ENCODE measurements at places on chromosomes 1 and 21.

DNA sequence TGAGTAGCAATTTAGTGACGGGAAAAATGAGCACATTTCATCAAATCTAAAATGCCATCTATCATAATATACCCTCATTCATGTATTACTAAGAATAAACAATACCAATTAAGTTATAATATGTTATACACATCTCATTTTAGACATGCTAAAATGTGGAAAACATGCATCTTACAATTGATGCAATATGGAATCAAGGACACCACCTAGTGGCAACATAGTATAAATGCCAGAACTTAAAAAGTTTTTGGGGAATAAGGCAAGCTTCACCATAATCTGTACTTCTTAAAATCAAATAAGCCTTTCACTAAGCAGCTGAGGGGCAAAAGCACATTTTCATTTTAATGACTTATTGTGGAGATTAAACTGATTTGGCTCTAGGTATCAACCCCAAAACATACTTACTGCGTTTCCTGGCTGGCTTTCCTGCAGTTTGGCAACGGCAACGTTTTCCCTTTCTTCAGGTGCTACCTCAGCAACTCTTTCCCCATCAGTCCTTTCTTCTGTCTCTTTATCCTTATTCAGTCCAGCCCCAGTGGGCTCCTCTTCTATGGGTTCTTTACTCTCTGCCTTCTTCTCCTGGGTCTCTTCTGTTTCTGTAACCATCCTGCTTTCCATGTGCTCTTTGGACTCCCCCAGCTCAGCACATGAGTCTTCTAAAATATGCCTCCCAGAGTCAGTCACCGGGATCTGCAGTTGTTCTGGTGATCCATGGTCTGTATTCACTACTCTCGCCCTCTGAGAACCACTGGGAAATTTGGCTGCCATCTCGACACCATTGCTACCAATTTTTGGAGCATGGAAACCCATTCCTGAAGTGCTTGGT, 11.4 kb downstream of the SDE2 start:
- no peak for DNase-seq

- no peak for DNase-seq
Observed at GRCh38 chr1:22329148-22329515, 122.5 kb upstream of the ZBTB40 start.

DNA sequence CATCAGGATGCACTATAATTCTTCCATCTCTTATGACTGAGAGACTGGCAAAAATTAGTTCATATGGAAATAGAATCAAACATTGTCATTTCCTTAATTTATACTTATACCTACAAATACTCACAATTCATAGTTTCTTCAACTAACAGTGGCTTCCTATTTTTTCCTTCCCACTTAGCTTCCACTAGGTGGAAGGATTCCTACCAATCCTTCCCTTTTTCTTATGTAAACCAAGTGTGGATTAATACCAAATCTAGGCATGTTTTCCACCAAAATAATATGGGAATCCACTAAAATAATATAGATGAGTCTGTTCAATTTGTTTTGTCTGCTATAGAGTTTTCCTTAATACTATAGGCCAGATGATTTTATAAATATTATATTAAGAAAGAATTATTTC, 1537.1 kb downstream of the PLA2G4A start:
- DNase-seq: no peak

DNA sequence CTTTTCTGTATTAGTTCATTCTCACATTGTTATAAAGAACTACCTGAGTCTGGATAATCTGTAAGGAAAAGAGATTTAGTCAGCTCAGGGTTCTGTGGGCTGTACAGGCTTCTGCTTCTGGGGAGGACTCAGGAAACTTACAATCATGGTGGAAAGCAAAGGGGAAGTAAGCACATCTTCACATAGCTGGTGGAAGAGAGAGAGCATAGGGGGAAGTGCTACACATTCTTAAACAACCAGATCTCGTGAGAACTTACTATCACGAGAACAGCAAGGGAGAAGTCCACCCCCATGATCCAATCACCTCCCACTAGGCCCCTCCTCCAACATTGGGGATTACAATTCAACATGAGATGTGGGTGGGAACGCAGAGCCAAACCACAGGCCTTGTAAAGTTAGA, 37.9 kb upstream of the AHCTF1 start:
- no peak for DNase-seq

GRCh38 chr1:236070753-236071152, 5.9 kb upstream of the NID1 start:
- no peak for DNase-seq

- DNase-seq: no peak
Observed at GRCh38 chr1:63987628-63988024, 213.8 kb downstream of the ROR1 start.

GRCh38 chr1:89035080-89035479, 12.4 kb upstream of the GBP3 start:
- no peak for DNase-seq

GRCh38 chr1:208159555-208160258, 84.5 kb downstream of the PLXNA2 start:
- peak; percentile 74 for DNase-seq

GRCh38 chr1:30419831-30420230, 303.6 kb downstream of the MATN1 start:
- DNase-seq: no peak

GRCh38 chr21:26918323-26919079, 48.4 kb downstream of the ADAMTS5 start:
- no peak for DNase-seq

GRCh38 chr1:115722221-115722620, 46.3 kb downstream of the CASQ2 start:
- no peak for DNase-seq

- no peak for DNase-seq
Observed at GRCh38 chr1:244011786-244012185, 39.3 kb upstream of the ZBTB18 start.

DNA sequence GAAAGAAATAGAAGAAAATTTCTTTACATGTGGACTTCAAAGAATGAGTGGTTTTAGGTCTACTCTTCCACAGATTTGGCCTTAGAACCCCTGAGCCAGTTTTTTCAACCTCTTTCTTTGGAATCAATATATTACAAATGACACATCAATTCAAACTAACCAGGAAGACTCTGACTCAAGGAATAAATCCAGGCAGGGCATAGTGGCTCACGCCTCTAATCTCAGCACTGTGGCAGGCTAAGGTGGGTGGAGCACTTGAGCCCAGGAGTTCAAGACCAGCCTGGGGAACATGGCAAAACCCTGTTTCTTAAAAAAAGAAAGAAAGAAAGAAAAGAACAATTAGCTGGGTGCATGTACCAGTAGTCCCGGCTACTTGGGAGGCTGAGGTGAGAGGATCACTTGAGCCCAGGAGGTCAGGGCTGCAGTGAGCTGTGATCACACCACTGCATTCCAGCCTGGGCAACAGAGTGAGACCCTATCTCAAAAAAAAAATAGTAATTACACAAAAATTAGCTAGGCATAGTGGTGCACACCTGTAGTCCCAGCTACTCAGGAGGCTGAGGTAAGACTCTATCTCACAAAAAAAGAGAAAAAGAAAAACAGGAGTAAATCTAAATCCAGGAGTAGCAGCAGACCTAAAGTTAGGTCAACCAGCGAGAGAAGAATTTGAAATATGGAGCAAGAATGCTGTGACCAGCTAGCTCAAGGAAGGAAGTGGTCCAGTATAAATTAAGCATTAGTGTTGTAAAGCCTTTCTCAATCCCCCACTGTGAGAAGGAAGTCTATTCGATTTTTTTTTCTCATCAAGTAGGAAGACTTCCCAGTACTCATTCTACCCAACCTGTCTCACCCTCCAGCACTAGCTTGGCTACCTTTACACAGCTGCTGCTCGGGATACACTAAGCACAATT, 1.9 kb downstream of the SORT1 start:
- no peak for DNase-seq

DNA sequence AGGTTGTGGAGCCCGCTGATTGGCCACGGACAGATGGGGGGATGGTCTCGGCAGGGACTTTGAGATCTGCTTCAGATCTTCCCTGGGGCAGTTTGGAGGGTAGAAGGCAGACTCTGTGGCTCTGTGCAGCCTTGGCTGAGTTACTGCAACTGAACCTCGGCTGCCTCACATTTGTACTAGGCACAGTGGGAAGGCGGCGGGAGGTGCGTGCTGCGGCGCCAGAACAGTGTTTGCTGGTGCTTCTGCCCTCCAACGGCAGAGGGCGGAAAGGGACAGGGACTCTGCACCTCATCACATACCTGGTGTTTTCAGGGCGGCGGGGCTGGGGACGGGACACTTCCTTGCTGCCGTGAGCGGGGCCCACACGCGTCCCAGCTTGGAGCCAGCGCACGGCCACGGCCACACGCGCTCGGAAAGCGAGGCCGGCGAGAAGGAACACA, 26.2 kb downstream of the SLC66A1 start:
- DNase-seq: peak; percentile 9

GRCh38 chr1:40038697-40039096, 1.8 kb upstream of the CAP1 start:
- no peak for DNase-seq

- no peak for DNase-seq
Observed at GRCh38 chr1:36217670-36218069, 6.6 kb upstream of the THRAP3 start.

GRCh38 chr1:93958032-93958725, 48.9 kb upstream of the GCLM start:
- DNase-seq: no peak

DNA sequence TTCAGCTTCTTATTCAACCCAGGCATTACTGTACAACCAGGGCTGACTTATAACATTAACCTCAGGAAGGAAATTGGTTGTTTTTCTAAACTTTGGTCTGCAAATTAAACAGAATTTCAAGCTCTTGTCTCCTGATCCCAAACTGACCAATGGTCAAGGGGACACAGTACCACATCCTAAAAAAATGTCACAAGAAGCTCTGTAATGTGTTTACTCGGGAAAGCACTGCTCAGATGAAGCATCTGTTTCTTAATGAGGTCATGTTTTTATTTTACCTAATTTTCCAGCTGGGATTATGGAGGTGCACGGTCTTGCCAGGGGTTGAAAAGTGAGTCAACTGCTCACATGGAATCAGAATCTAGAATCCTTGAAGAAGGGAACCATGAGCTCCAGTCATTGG, 18.7 kb downstream of the ADAMTS5 start:
- no peak for DNase-seq

- no peak for DNase-seq
Observed at GRCh38 chr1:116902027-116902426, 7.7 kb upstream of the PTGFRN start.

DNA sequence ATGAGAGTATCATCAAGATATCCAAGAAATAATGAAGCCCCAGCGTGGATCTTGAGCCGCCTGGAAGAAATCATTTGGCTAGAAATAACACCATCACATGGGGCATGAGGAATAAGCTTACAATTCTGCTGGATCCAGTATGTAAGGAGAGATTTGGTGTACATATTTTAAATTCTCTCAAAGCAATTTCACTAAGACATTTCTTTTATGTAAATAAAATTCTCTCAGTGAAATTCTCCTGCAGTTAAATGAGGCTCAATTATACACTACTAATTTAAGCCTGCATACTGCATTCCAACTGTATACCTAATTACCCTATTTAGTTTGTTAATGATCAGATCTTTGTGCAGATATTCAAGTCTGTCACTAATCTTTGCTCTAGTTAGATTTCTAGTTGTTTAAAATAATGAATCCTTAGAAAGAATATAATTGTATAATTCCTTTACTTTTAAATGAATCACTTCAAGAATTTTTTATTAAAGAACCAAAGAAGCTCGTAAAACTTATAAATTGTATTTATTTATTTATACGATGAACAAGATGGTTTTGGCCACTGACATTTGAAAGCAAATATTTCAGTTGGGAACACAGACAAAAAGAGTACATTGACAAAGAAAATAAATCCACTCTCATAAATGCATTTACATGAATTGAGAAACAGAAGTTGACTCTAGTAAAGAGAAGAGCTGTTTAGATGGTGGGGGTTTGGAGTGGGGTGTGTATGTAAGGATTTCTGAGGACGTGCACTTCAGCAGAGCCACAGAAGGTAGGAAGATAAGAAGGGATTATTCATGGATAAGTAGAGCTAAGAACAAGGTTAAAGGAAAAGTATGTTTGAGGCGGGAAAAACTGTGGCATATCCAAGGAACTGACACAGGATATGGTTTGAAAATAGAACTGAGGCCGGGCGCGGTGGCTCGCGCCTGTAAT, 466.8 kb downstream of the DSCAM start:
- no peak for DNase-seq

- DNase-seq: no peak
Observed at GRCh38 chr1:66381621-66382275, 152.2 kb upstream of the SGIP1 start.

DNA sequence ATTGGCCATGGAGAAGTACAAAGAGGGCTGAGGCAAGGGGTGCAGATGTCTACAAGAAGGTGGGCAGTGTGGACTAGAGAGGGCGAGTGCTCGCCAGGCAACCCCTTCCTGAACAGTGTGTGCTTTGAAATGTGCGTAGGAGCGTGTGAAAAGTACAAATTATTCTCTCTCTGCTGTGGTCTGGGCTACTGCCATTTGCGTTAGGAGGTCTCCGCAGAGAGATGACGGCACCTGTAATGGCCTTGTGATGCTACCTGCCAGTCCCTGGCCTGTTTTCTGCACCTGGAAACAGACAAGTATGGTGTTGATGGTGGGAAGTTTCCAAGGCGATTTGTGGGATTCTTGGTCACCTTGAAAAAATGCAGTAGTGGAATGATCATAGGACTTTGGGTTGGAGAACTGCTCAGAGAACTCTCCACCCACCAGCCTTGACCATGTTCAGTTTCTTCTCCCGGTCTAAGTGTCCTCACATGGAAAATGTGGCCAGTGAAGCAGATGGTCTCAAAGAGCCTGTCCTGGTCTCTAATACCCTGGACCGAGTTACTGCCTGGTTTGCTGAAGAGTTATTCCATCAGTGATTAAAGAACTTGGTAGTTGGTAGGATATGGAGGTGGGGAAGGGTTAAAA, 74.5 kb downstream of the MRPS6 start:
- no peak for DNase-seq

- no peak for DNase-seq
Observed at GRCh38 chr1:155174324-155175280, 953 bp downstream of the TRIM46 start.

DNA sequence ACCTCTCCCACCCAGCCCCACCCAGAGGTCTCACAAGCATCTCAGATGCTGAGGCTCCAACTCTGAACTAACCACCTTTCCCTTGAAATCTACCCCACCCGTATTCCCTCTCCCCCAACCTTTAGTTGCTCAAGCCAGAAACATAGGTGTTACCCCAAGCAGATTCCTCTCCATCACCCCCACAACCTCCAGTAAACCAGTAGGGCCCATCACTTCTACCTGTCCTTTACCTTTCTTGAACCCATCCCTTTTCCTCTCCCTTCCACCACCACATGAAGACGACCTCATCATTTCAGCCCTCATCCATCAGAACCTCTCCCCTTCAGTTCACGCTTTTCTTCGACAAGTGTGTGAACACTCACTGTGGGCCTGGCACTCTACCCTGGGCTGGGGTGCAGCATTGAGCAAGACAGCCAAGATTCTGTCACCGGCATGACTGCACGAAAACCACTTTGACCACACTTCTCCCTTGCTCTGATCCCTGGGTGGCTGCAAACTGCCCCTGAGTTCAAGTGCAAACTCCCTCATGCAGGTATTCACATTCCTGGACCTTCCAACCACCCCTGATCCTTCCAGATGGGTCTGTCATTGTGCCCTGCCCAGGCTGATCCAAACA, 65.5 kb upstream of the LAPTM5 start:
- no peak for DNase-seq

- no peak for DNase-seq
Observed at GRCh38 chr1:169487133-169487532, 1.4 kb upstream of the SLC19A2 start.

- DNase-seq: peak; percentile 56
Observed at GRCh38 chr1:19435181-19435580, 50.2 kb downstream of the CAPZB start.

- no peak for DNase-seq
Observed at GRCh38 chr1:197732187-197732586, 43.1 kb downstream of the DENND1B start.

Measured in fibroblast of skin of left biceps (primary cell).